ENCODE measurements at places on chromosomes 1 and 21.

GRCh38 chr1:170162459-170163246, 16.9 kb downstream of the NTMT2 start:
- DNase-seq: no peak

DNA sequence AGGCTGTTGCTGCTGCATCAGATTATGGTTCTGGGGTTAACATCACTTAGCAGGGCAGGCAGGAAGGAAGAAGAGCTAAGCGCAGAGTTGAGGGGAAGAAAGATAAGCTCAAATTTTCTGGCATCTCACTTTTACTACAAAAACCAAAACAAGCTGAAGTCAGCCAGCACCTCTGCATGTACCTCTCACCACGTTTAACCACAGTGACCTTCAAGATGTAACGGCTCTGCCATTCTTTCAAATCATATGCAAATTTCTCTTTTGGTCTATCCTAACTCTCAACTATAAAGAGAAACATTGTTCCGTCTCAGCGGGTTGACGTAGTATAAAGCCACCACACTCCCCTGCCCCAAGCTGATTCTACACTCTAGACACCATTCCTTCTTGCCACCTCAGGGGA, 154.4 kb downstream of the OMA1 start:
- no peak for DNase-seq

GRCh38 chr1:31400393-31400792, 12.6 kb upstream of the SERINC2 start:
- DNase-seq: no peak

DNA sequence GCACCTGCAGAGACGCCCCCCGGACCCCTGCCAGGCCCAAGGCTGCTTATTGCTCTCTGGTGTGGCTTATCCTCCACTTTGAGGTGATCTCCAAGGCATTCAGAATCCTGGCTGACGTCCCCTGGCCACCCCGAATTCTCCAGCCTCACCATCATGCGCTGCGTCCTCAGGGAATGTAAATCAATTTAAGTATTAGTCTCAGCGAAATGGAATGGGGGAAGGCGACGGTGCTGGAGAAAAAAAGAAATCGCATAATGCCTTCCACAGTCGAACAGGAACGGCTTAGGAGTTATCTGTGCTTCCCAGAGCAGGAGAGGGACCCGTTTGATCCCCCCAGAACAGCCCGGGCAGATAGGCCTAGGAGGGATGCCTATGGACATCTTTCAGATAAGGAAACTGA, 2.9 kb downstream of the EPHA8 start:
- DNase-seq: no peak

DNA sequence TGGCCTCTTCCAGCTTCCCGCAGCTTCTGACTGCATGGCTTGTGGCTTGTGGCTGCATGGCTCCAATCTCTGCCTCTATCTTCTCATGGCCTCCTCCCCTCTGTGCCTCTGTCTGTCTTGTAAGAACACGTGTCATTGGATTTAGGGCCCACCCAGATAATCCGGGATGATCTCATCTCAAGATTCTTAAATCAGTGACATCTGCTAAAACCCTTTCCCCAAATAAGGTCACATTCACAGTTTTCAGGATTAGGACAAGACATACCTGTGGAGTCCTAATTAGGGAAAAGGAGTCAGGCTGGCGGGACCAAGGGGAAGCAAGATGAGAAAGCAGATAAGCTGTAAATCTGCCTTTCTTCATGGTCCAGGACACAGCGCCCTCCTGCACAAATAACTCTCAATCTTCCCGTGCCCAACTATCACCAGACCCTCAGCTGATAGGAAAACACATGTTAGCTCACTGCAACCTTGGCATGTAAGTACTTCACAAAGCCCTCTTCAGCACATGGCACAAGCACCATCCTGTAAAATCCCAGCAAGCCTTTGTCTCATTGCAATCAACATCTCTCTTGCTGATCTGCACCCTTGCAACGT, 82.2 kb downstream of the SPSB1 start:
- no peak for DNase-seq

GRCh38 chr21:42343556-42343955, 7.2 kb downstream of the TFF2 start:
- no peak for DNase-seq

DNA sequence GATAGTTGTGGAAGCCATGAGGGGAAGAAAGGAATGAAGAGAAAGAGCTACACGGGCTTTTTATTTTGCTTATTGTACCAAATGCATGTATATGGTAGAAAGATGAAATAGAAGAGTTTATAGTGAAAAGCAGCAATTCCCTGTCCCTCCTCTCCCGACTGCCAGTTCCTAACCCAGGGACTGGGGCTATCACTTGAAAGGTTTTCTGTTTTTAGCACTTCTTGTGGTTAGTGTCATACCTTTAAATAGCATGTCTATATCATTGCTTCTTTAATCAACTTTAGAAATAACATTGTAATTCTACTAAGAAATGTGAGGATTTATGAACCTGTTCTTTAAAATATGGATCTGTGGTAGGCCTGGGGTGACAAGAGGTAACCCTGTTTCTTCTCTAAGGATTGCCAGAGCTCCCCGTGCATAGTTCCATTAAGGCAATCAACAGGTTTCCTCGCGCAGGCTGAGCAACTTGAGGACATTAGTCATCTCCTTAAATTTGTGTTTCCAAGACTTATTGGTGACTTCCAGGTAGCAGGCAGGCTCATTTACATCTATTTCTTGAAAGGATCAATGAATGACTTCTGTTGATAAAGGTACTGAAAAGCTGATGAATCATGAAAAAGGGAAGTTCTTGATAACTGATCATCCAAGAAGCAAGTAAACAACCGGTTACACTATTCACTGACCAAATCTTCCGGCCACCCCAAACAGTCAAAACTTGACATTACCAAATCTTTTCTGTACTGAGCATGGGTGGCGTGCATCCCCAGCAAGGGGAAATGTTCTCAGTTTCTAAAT, 37.8 kb upstream of the S1PR1 start:
- no peak for DNase-seq

GRCh38 chr1:232669981-232670747, 40.2 kb upstream of the SIPA1L2 start:
- DNase-seq: no peak

- DNase-seq: no peak
Observed at GRCh38 chr1:196136396-196136795, 471.8 kb downstream of the KCNT2 start.

DNA sequence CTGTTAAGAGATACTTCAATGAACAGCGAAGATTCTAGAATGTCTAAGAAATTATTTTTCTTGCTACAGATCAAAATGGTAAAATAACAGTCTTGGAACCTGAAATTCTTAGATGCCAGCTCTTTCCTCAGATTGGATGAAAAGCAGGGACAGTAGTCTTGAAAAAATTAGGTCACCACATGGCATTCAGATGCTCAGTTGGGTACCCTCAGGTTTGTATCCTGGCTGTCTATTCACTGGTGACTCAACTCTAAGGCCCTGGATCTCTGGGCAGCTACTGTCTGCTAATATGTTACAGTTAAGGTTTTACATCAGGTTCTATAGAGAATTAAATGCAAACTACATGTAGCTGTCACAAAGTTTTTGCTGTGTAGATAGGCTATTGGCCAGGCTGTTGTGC, 528.9 kb upstream of the ADAMTS5 start:
- no peak for DNase-seq

DNA sequence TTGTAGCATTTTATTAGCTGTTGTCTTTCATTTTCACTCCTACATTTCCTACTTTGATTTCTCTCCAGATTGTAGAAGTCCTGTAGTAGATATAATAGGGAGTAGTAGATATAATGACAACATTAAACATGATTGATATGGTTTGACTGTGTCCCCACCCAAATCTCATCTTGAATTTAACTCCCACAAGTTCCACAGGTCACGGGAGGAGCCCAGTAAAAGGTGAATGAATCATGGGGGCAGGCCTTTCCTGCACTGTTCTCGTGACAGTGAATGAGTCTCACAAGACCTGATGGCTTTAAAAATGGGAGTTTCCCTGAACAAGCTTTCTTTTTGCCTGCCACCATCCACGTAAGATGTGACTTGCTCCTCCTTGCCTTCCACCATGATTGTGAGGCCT, 7.5 kb upstream of the PRDX6 start:
- no peak for DNase-seq

DNA sequence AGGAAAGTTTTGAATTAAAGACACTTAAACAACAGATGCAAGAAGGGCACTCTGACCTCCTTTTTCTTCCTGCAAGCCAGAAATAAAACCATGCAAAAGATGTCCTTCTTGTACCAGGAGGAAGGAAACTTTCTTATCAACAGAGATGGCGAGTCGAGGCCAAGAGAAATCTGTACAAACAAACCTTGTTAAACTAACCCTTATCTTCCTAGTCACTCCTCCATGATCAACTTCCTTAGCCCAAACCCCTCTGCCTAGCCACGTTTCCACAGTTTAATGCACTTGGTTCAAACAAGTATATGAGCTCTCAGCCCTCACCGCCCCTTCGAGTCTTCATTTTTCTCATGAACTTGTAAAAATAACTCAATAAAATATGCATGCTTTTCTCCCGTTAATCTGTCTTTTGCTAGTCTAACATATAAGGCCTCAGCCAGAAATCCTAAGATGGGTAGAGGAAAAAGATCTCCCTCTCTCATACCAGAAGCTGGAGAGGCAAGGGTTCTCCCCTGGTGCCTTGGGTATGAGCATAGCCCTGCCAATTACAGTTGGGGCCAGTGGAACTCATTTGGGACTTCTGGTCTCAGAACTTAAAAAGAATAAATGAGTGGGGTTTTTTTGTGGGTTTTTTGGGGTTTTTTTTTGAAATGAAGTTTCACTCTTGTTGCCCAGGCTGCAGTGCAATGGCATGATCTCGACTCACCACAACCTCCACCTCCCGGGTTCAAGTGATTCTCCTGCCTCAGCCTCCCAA, 141.7 kb upstream of the SOD1 start:
- no peak for DNase-seq

- no peak for DNase-seq
Observed at GRCh38 chr1:45473302-45473701, 17.7 kb downstream of the TESK2 start.

DNA sequence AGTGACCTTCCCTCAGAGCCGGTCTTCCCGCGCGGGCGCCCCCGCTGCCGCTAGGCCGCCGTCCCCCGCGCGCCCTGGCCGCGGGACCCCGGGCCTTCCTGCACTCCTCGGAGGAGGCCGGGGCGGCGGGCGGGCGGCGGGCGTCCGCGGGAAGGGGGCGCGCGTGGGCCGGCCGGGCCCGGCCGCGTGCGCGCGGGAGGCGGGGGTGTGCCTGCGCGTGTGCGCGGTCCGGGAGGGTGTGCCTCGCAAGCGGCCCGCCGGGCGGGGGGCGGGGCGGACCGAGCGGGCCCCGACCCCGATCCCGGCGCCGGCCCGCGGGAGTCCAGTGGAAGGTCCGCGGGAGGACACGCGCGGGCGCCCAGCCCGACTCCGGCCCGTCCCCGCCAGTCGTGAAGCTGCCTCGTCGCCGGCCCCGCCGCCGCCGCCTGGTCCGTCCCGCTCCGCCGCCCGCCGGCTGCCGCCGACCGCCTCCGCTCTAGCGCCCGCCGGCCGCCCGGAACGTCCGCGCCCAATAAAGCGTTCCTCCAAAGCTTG, 438 bp downstream of the MRPS6 start:
- no peak for DNase-seq

DNA sequence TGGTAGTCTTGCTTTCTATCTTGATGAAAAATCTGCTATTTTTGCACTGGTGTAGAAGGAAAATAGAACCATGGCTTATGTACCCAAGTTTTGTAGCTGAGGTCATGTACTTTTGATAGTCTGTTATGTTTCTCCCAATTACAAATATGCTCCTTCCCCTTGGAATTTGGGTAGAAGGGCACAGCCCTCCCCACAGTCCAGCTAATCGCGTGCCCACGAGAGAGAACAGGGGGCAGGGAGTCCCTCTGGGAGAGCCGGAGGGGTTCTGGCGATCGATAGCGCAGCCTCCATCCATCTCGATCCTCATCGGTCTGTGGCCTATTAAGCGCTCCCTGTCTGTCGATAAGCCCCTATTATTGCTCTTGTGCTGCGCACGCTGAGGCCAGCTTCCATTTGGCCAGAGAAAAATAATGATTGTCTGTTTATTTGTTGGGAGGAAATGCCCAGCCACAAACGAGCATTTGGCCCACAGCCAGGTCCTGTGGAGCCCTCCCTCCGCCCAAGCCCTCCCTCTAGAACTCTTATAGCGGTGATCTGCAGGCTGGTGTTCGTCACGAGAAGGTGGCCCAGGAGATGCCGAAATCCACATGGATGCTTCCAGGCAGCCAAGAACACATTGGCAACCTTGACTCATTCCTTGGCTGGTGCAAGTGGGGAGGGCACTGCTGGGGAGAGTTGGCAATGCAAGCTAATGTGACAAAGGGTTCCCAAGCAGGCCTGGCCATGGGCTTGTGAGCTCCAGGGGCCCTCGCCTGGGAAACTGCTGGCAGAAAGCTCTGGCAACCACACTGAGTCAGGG, 134.7 kb upstream of the TNR start:
- no peak for DNase-seq

DNA sequence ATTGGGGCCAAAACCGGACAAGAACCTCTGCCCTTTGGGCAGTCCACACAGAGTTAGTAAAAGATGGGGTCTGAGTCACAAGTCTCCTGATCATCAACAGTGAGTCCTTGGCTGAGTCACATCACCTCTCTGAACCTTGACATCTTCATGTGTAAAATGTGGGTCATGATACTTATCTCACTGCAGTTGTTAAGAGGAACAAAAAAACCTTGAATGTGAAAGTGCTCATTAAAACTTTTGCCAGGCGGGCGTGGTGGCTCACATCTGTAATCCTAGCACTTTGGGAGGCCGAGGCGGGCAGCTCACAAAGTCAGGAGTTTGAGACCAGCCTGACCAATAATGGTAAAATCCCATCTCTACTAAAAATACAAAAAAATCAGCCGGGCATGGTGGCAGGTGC, 15.7 kb downstream of the S100A16 start:
- DNase-seq: no peak

- no peak for DNase-seq
Observed at GRCh38 chr1:61389926-61390845, 307.8 kb downstream of the NFIA start.

GRCh38 chr1:207676153-207676552, 31.2 kb downstream of the CR1L start:
- DNase-seq: no peak

DNA sequence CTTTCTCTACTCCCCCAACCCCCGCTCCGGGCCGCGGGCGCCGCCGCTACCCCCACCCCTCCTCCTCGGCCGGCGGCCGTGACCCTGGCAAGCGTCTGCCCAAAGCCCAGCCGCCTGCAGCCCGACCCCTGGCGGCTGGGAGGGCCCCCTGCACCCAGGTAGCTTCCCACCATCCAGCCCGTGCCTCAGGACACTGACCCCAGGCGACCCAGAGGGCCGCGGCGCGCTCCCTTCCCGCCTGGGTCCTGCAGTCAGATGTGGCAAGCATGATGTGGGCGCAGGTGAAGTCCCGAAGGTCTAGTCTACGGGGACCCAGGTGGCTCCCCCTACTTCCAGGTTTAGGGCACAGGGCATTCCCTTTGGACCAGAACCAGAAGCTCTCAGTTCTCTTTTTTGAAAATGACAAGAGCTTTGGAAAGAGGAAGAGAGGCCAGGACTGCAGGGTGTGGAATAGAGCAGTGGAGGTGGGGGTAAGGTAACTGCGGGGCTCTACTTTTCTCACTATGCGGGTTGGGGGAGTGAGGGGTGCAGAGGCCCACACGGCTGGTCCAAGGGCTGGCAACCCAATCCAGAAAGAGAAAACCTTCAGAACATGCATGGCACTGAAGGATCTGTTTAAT, at the start of gene DENND4B:
DENND4B (minus strand) TSS at position 97 of the 620 bp plus-strand sequence. CDS start 2,344 bp downstream, outside the sequence.
- DNase-seq: no peak

GRCh38 chr21:37484535-37485474, 118.2 kb downstream of the DYRK1A start:
- no peak for DNase-seq

GRCh38 chr1:175272361-175272760, 79.8 kb upstream of the KIAA0040 start:
- DNase-seq: no peak

All from activated CD8-positive, alpha-beta memory T cell treated with anti-CD3 and anti-CD28 coated beads for 1 hour (primary cell).